ENCODE measurements at places on chromosomes 7 and 10.

DNA sequence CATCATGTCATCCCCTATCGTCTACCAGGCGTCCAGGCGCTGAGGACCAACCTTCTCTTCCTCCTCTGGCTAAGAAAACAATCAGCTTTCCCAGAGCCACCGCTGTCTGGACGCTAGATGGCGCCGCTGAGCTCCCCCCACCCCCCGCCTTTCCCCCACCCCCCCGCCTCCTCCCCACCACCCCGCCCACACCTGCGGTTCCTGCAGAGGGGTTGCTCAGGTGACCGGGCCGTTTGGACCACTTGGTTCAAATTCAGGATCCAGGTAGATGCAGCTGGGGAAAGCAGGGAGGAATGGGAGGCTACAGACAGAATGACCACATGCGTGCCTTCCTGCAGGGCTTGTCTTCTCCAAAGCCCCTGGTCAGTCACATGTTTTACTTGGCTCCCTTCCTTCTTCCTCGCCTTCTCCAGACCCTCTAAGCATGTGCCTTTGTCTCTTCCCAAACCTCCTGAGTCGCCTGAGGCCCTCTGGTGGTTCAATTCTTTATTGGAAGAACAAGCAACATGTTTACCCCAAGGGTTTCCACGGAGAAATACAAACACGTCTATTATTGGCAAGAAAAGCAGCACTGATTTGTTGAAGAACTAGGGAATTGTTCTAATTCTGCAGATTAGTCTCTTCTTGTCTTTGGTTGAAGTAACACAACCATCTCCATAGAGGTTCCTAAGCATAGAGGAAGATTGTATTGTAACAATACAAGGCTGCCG lies 24.7 kb downstream of the AOC1 start:
- H3K4me3 ChIP-seq = peak overlapping the region; percentile 53
- no peaks in the 10 kb centered on the region for H3K27me3 ChIP-seq
- no peaks in the 10 kb centered on the region for H3K36me3 ChIP-seq
- DNase-seq = peak; percentile 87
- peak overlapping the region; percentile 51 for H3K27ac ChIP-seq

- no peak overlapping the region for H3K4me3 ChIP-seq
- no peak overlapping the region for H3K27ac ChIP-seq
- no peaks in the 10 kb centered on the region for H3K36me3 ChIP-seq
- DNase-seq = no peak
These were observed 33.6 kb downstream of the PDE1C start for GRCh38 chr7:32036557-32036956.

GRCh38 chr10:78752708-78753107 lies 316.1 kb upstream of the ZMIZ1 start:
- no peak overlapping the region for H3K4me3 ChIP-seq
- no peak overlapping the region for H3K27ac ChIP-seq
- H3K27me3 ChIP-seq = no peaks in the 10 kb centered on the region
- H3K36me3 ChIP-seq = no peaks in the 10 kb centered on the region
- H3K4me1 ChIP-seq = peaks cover 3% of the 10 kb centered on the region

DNA sequence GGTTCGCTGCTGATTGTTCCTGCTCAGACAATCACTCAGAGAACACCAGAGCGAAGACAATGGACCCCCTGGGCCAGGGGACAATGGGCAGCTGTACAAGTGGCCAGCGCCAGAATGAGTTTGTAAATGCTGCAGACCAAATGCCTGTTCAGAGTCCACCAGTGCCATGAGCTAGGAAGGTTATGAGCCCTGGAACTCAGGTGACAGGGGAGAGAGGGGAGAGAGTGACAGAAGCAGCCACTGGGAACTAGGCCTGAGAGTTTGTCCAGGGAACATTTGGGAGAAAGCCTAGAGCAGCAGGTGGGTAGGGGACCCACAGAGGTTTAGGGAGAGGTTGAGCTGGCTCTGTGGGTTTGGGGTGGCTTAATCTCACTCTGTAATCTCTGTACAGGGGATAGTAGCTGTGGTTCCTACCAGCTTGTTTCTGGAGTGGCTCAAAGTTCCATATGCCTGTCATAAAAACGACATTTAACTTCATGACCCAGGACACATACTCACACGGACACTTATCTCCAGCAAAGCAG lies 60.4 kb downstream of the C10orf105 start:
- H3K4me3 ChIP-seq = no peak overlapping the region
- no peak overlapping the region for H3K27ac ChIP-seq
- no peaks in the 10 kb centered on the region for H3K4me1 ChIP-seq
- no peaks in the 10 kb centered on the region for H3K36me3 ChIP-seq

DNA sequence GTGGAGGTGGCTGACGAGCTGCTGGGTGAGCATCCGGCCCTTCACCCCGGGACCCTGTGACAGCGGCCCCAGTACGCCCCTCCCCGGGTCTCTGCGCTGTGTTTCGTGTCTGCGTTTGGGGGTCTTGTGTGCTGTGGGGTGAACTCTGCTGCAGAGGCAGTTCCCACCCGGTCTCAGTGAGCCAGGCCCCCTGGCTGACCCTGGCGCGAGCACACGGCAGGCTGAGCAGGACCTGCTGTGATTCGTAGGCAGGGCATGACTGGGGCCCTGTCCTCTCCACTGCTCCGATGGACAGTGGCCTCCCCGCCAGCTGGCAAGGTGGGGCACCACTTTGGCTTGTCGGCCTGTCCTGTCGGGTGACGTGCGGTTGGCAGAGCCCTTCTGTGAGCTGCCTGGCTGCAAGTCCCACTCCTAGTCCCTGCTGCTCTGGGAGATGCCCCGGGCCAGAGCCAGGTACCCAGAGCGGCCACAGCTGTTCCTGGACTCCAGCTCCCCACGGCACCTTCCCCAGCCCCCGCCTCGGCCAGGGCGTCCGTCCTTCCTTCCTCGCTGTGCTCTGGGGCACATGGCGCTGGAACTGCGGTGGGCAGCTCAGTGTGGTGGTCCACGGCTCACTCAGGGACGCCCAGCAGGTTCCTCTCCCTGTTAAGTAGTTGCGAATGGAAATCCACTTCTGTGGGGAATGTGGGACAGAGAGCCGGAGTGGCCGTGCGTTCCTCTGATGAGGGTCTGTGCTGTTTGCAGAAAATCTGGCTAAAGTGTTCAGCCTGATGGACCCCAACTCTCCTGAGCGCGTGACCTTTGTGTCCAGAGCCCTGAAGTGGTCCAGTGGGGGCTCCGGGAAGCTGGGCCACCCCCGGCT lies 10.5 kb downstream of the GET4 start:
- no peak overlapping the region for H3K4me3 ChIP-seq
- no peaks in the 10 kb centered on the region for H3K27me3 ChIP-seq
- H3K36me3 ChIP-seq = peaks cover 7% of the 10 kb centered on the region
- peak overlapping the region; percentile 67 for H3K27ac ChIP-seq
- peak; percentile 46 for DNase-seq

GRCh38 chr7:142557971-142558582 lies 191.2 kb upstream of the PRSS1 start:
- no peaks in the 10 kb centered on the region for H3K36me3 ChIP-seq
- no peaks in the 10 kb centered on the region for H3K4me1 ChIP-seq
- no peak overlapping the region for H3K4me3 ChIP-seq
- DNase-seq = peak; percentile 20

- no peaks in the 10 kb centered on the region for H3K4me1 ChIP-seq
- no peaks in the 10 kb centered on the region for H3K27me3 ChIP-seq
- no peak overlapping the region for H3K4me3 ChIP-seq
- H3K36me3 ChIP-seq = no peaks in the 10 kb centered on the region
- no peak for DNase-seq
These were observed 155.9 kb downstream of the SEC23IP start for GRCh38 chr10:120048391-120048790.

GRCh38 chr10:11234857-11235531 lies 217.3 kb downstream of the CELF2 start:
- no peaks in the 10 kb centered on the region for H3K4me1 ChIP-seq
- no peak for DNase-seq
- H3K36me3 ChIP-seq = no peaks in the 10 kb centered on the region
- no peaks in the 10 kb centered on the region for H3K27me3 ChIP-seq

DNA sequence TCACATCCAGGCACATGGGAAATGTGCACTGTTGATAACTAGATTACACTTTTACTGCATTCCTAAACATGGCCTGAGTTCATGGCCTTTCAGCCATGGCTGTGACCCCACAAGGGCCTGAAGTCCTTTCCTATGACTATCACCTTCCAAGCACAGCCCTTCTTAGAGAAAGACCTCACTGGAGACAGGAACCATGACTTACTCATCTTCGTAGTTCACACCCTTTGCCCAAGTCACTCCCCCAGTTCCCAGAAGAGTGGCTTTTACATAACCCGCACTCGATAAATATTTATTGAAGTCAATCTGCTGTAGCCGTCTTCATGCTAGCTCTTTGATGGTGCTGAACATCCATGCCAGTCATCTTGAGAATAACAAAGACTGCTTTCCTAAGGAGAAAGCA lies 632.5 kb upstream of the NRP1 start:
- H3K4me3 ChIP-seq = no peak overlapping the region
- H3K4me1 ChIP-seq = no peaks in the 10 kb centered on the region
- no peaks in the 10 kb centered on the region for H3K27me3 ChIP-seq

DNA sequence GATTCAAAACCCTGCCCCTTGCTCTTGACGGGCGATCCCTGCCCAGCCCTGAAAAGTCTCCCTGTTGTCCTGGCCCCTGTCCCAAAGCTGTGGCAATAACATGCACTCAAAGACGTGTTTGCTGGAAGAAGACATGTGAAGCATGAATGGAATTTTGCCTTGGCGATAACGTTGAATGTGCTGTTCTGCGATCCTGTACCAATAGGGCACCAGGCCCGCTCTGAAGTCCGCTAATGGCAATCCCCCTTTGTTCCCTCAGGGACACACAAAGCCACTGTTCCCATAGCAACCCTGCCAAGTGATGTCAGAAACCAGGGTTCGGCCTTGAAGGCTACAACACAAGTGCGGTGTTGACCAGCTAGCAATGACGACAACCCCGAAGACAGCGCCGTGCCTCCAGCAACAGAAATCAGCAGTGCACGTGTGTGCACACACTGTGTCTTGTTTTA lies 284.6 kb downstream of the KLF6 start:
- H3K27ac ChIP-seq = no peak overlapping the region
- H3K4me3 ChIP-seq = no peak overlapping the region

- H3K27ac ChIP-seq = no peak overlapping the region
- H3K36me3 ChIP-seq = no peaks in the 10 kb centered on the region
- no peaks in the 10 kb centered on the region for H3K4me1 ChIP-seq
- no peak overlapping the region for H3K4me3 ChIP-seq
- DNase-seq = no peak
These were observed 20.6 kb upstream of the SDK1 start for GRCh38 chr7:3280445-3280844.

- H3K4me1 ChIP-seq = no peaks in the 10 kb centered on the region
- no peak for DNase-seq
- H3K27ac ChIP-seq = no peak overlapping the region
- H3K4me3 ChIP-seq = no peak overlapping the region
These were observed 26.2 kb downstream of the TASOR2 start for GRCh38 chr10:5710859-5711258.

GRCh38 chr10:44723619-44724325 lies 187.4 kb upstream of the TMEM72 start:
- H3K4me1 ChIP-seq = peaks cover 6% of the 10 kb centered on the region
- no peaks in the 10 kb centered on the region for H3K36me3 ChIP-seq
- H3K27me3 ChIP-seq = no peaks in the 10 kb centered on the region
- H3K4me3 ChIP-seq = no peak overlapping the region
- H3K27ac ChIP-seq = no peak overlapping the region

GRCh38 chr10:3868271-3868664 lies 83.3 kb upstream of the KLF6 start:
- no peaks in the 10 kb centered on the region for H3K27me3 ChIP-seq
- no peak overlapping the region for H3K4me3 ChIP-seq
- H3K36me3 ChIP-seq = no peaks in the 10 kb centered on the region
- no peaks in the 10 kb centered on the region for H3K4me1 ChIP-seq
- H3K27ac ChIP-seq = peak overlapping the region; percentile 75

DNA sequence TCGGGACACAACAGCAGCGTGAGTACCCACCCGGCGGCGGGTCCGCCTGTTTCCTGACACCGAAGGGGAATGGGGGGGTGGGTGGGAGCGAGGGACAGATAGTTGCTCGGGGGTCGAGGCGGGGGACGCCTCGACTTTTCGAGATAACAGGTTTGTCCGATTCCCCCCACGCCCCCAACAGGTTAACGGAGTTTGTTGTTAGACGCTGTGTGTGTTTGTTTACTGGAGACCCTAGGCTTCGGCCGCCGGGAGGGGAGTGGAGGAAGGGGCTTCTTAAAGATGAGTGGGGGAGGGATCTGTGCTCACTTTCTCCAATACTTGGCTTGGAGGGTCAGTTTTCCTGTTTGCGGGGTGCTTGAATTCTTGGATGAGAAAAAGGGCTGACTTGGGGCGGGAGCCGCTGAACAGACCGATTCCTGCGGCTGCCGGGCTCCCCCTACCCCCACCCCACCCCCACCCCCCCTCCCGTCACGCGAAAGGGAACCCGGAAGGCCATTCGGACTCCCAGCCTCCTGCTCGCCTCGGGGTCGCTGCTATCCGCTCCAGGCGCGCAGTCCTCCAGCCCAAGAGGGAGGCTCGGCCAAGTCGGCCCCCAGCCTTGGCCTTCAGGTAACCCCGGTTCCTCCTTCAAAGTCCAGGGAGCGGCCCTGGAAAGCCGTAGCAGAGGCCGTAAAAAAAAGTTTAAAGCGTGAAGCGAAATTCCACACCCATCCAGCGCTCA lies 1.0 kb downstream of the SORCS3 start:
- H3K4me3 ChIP-seq = peak overlapping the region; percentile 60
- peak; percentile 34 for DNase-seq
- H3K27ac ChIP-seq = no peak overlapping the region
- H3K27me3 ChIP-seq = peaks cover 9% of the 10 kb centered on the region

Data from kidney (tissue), 22 donors.